Lower leg skin (tissue), 4 donors: ENCODE measurements at places on chromosomes 6 and 20. TPM values are rescaled to one million over a fixed set of nuclear protein-coding genes. Genes with fewer than 3 reads are reported as not detected.

DNA sequence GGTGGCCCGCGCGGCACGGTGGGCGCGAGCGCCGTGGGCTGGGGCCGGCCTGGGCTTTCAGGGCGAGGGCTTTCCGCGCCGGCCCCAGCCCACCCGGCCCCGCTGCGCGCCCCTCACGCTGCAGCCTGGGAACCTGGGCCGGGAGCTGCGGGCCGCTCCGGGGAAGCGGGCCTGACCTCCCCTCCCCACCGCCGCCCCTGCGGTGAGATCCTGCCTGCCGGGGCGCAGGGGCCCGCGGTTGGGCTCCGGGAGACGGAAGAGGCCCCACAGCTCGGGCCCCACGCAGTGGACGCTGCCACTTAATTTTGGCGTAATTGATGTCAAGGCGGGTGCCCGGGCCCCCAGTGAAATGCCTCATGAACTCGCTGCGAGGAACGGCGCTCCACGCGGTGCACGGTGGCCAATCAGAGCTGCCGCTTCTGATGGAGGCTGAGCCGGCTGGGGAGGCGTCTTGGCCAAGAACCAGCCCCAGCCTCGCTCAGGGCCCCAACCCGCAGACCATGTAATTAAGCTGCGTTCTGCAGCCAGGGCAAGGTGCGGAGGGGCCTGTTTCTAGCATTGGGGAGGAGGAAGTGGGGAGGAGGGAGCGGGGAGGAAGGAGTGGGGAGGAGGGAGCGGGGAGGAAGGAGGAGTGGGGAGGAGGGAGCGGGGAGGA lies 96.1 kb upstream of the BHLHE23 start:
- no peak for DNase-seq

DNA sequence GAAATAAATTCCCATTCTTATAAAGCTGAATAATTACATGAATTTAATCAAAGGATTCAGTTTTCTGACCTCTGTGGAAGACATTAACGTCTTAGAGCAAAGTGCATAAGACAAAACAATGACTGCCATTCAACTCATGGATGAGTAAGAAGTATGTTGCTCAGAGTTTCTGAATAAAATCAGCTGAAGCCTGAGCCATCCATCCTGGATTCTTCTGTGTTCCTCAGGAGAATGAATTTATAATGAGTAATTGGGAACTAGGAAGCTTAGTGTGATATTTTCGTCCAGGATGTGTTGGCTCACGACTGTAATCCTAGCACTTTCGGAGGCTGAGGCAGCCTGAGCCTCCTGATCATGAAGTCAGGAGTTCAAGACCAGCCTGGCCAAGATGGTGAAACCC lies 62.8 kb downstream of the PERP start:
- DNase-seq = no peak

DNA sequence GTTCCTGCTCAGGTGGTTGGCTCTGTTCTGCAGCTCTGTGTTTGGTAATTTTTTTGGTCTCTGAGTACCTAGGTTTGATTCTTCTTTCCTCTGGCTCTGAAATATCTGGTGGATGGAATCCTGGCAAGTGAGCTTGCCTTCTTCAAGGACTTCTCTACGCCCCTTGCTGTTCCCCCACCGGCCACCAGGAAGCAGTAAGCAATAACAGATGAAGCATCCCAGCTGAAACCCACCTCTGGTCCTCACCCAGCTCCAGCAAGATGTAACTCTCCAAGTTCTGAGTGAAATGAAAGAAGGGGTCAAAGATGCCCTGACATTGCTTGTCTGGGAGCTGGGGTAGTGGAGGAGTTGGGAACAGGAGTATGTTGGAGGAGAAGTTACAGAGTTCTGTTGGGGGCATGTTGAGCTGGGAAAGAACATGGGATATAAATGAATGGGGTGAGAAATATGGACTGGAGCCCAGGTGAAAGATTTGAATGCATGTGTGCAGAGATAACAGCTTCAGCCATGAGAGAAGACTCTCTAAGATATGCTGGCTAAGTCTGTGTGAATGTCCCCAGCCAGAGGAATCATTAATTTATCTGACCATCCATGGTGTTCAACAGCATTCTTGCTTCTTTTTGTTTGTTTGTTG lies 51.3 kb upstream of the GLP1R start:
- no peak for DNase-seq

- DNase-seq = no peak
Measured at GRCh38 chr6:142900227-142900971, 44.6 kb downstream of the HIVEP2 start.

- no peak for DNase-seq
Measured at GRCh38 chr6:170554796-170555137, 598 bp downstream of the TBP start.

DNA sequence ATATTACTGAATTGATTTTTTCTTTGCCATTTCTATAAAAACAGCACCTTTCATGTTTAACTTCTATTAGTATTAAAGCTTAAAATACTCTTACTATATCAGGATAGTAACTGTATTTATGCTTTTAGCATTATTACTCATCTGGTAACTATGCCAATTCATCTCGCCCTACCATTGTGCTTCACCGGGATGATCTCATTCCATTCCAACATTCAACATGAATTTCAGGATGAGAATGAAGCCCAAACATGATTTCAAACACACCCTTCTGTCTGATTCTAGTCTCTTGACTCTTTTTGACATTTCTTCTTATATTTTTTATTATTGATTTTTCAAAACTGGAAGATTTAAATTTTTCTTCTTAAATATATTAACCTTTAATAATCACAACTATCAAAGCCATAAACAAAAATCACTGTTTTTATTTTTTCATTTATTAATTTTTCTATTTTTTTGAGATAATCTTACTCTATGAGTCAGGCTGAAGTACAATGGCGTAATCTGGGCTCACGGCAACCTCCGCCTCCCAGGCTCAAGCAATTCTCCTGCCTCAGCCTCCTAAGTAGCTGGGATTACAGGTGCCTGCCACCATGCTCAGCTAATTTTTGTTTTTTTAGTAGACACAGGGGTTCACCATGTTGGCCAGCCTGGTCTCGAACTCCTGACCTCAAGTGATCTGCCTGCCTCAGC lies 46.7 kb downstream of the GJA1 start:
- DNase-seq = no peak

DNA sequence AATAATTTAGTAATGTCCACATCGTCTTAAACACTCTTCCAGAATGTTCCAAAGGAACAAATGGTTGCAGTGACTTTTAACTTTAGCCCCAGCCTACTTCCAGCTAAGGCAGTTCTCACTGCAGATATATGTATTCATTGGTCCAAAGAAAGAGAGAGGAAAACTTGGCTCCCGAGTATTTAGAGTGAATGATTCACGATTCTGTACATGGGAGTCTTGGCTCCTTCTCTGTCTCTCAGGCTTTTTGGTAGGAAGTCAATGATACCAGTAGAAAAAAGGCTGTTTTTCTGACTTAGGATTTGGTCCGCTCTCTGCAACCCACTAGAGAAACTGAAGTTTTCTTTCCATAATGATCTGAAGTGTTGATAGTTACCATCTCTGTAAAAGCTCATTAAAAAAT lies 38.6 kb downstream of the E2F3 start:
- DNase-seq = no peak

DNA sequence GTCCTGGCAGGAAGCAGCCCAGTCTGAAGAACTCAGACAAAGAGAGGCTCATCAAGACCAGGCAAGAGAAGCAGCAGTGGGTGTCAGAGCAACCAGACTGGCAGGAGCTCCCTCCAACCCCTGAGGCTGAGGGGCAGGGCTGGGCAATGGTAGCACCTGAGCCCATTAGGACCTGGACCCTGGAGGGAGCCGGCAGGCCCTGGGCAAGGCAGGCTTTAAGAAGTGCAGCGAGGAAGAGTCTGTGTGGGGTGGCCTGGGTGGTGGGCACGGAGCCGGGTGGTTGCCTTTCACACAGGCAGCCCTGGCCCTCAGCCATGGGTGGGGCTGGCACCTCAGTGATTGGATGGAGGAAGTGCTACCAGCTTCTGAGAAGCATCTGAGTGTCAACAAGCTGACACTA lies 33.1 kb upstream of the IRF4 start:
- no peak for DNase-seq

DNA sequence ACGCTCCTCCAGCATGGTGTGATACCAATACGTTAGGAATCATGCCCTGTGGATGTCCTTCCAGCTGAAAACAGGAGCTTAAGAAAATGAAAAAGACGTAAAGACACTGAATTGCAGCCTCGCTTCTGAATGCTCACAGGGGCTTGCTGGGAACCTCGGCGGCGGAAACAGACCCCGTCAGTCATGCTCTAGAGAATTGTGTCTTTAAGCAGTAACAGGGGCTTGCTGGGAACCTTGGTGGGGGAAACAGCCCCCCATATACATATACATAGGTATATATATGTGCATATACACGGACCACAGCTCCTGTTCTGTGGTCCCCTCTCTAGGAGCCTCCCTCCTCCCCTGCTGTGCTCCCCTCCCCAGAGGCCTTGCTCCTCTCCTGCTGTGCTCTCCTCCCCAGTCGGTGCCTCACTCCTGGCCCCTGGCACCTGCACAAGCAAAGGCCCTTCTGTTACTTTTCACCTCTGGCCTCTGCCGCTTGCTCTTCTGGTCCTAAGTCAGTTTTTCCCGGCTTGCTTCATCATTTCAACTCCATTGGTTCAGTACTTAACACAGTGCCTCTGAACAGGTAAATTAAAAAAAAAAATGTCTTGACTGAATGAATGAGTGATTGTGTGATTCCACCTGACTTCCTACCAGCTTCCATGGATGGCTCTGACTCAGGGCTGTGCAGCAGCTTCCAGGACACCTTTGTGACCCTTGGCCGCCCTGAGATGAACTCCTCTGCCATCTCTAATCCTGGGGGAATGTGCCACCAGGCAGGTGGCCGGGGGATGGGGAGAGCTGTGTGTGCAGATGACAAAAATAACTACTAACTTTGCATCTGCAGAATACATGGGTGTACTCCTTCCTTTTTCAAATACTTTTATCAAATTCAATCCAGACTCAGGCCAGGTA lies 246.1 kb downstream of the SMOC2 start:
- DNase-seq = no peak

DNA sequence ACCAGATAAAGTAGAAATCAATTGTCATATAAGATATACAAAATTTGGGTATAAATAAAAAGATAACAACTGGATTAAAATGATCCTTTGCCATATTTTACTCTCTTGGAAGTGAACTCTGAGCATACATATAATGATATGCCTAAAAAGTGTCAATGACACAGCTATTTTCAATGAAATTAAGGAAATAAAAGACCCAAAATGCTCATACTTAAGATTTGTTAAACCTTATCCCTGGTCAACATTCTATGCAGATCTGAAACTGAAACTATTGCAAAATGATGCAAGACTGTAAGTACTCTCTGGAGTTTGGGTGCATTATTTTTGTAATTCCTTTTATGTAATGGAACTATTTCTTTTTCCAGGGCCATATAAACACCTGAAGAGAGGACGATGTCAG lies 119.0 kb upstream of the SGK1 start:
- DNase-seq = no peak

The FAM83C gene
- 54.4 TPM for total RNA-seq

DNA sequence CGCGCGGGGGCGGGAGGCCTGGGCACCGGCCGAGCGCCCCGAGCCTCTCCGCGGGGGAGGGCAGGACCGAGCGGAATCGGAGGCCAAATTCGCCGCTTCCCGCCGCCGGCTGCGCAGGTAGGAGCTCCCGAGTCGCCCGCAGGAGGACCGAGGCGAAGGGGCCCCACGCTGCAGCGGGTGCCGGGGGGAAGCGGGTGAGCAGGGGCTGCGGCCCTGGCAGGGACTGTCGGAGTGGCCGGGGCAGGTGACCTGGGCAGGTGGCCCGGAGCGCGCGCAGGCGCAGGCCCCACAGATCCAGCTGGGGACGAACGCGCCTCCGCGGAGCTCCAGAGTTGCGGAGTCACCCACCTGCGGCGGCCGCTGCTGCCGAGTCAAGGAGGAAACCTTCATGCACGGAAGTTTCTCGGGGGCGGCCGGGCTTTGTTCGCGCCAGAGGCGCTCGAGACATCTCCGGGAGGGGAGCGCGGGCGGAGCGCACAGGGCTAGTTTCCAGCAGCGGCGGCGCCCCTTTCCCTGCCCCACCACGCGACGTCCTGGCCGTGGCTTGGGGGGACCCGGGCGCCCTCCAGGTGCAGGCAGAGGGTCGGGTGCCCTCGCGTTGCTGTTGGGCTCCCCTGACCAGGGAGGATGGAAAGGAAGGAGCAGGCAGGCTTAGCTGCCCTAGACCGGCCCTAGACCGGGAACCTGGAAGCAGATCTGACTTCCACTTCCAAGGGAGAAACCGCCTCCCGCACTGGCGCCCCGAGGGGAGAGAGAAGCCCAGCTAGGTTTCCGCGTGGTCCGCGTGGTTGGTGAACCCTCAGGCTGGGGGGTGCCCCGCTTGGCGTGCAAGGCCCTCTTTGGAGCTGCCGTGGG lies 590 bp downstream of the SLCO4A1 start:
- no peak for DNase-seq

The MARCKS gene
- 48.6 TPM for total RNA-seq

The TSPYL4 gene
- 17.1 TPM for total RNA-seq

DNA sequence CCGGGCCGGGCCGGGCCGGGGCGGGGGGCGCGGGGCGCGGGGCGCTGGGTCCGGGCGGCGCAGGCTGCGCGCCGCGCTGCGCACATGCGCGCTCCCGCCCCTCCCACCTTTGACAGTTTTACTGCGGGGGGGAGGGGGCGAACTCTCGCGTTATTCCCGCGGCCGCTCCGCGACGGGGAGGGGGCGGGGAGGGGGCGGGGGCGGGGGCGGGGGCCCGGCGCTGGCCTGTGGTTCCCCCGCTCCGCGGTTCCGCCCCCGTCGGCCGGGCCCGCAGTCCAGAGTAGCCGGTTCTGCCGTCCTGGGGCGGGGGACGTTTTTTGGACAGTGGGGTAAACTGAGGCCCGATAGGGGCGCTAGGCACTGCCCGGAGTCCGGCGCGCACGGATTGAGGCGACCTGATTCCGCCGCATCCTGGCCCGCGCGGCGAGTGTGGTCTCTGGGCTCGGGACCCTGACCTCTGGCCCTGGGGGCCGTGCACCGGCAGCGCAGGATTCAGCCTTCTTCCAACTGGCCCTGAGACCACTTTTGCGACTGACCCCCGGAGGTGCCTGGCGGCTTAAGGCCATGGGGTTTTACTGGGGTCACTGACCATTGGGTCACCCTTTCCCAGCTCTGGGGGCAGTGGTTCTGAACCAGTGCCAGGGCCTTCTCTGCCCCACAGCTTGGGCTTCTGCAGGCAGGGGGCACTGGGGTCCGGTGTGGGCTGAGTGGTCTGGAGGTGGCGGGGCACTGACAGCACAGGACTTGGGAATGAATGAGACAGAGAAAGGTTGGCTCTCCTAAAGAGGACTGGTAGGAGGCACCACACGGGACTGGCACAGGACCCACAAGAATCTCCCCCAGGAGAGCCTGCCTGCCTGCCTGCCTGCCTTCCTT lies at the start of gene ZNF512B:
ZNF512B (minus strand) TSS at position 93 of the 876 bp plus-strand sequence. CDS start 1,980 bp downstream, outside the sequence.
- peak; percentile 88 for DNase-seq
